ENCODE measurements at places on chromosomes 3 and 15.

- no peak for DNase-seq
Observed at GRCh38 chr3:32280262-32280910, 41.9 kb downstream of the CMTM8 start.

- DNase-seq, result no peak
Observed at GRCh38 chr15:72183781-72184164, 13.8 kb downstream of the GRAMD2A start.

DNA sequence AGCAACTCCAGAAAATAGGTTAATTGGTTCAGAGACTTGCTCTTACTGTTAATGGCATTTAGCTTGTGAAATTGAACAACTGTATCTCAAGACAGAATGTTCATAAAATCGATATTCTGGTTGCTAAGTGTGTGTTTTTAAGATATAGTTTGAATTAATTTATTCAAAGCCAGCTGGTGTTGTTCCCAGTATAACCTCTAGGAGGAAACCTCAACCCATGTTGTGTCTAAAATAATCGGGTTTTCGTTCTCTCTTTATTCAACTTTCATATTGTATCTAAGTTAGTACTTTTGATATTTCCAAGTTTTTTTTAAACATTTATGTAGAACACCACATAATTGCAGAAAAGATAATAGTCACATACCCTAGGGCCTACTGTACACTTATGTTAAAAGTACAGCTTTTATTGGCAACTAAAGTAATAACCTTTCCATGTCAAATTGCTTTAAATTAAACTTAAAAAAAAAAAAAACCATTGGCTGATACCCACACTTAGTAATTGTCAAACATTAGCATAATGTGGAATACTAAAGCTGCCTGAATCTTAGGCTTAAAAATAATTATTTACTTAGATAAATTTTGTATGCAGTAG is 90.9 kb downstream of the SAMMSON start:
- no peak for DNase-seq

- DNase-seq, result no peak
Observed at GRCh38 chr3:197168606-197169005, 129.8 kb downstream of the DLG1 start.

GRCh38 chr3:143298886-143299535 is 179.4 kb downstream of the CHST2 start:
- no peak for DNase-seq

- DNase-seq, result no peak
Observed at GRCh38 chr15:47846876-47847275, 129.6 kb downstream of the SEMA6D start.

- no peak for DNase-seq
Observed at GRCh38 chr3:46981932-46982471, 2.5 kb downstream of the NBEAL2 start.

GRCh38 chr3:90031121-90031520 is 923.7 kb downstream of the EPHA3 start:
- DNase-seq, result no peak

DNA sequence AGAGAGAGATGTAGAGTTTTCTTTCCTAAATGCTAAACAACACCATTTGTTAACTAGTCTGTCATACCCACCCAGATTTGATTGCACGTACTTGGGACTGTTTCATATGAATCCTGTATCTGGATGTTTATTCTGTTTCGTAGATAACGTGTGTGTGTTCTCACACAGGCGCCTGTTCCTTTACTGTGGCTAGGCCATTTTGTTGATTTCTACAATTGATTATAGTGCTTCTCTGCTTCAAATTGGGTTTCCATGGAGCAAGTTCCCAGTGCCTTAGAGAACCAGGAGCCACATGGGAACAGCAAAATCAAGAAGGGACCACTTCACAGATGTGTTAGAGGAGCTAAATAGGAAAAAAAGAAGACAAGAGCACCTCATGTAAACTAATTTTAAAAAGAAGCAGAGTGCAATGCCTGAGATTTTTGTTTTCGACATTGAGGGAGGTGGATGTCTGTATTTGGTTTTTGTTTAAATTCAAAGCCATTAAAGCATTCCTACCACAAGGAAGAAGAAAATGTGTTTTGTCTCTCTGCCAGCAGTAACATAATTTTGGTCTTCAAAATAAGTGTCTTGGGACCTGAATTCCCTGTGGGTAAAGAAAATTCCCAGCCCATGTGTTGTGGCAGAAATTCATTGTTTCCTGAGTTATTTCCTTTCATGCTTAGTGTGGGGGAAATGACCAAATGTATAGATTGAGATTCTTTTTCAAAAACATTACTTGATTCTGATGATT is 424.0 kb upstream of the C2CD4B start:
- DNase-seq, result no peak

DNA sequence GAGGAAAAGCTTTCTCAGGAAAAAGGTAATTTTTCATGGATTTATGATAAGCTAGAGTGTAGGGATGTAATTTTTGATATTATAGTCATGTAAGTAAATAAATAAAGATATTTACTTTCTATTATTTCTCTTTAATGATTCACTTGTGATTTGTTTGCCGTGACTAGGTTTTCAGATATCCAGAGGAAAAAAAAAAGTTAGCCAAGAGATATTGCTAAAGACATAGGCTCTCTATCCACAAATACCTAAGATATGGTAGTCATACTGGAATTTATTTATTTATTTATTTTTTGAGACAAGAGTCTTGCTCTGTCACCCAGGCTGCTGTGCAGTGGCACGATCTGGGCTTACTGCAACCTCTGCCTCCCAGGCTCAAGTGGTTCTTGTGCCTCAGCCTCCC is 59.9 kb downstream of the AP4E1 start:
- DNase-seq, result no peak

Measured in activated gamma-delta T cell treated with anti-CD3 and anti-CD28 coated beads, Interleukin-2, amount 50 U/mL, for 16 hours (primary cell).